ENCODE measurements at places on chromosomes 1 and 21.
A peak's percentile ranks its signal among the peaks of the same experiment; 100 is the strongest.

GRCh38 chr1:109931189-109931731 is 20.6 kb downstream of the CSF1 start:
- DNase-seq: no peak

GRCh38 chr1:147053269-147053668 is 115.1 kb downstream of the NBPF12 start:
- no peak for DNase-seq

GRCh38 chr1:21882721-21883415 is 54.2 kb downstream of the HSPG2 start:
- no peak for DNase-seq

- no peak for DNase-seq
Measured at GRCh38 chr1:209042413-209042812, 541.1 kb upstream of the CAMK1G start.

DNA sequence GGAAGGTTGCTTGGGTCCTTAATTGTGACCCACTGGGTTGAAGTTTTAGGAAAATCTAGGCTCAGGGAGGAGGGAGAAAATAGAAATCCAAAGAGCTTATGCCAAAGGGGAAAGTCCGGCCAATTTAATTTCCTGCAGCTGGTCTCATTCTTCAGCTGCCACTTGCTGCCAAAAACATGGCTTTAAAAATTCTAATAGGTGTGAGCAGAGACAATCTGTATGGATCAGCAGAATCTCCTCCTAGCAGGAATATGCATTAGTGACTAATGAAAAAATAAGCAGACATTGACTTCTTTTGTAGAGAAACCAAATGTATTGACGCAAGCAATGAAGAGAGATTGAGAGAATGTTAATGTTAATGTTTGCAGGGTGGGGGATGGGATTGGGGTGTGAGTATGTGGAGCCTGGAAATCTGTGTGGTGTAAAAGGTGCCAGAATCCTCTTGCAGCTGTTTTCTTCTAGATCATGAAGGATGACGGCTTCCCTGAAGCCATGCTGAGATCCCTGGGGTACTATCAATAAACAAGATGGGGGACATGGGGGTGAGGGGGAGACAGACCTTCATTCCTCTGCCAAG is 35.3 kb downstream of the VWA5B1 start:
- no peak for DNase-seq

GRCh38 chr1:33339413-33339812 is 18.5 kb upstream of the A3GALT2 start:
- DNase-seq: no peak

DNA sequence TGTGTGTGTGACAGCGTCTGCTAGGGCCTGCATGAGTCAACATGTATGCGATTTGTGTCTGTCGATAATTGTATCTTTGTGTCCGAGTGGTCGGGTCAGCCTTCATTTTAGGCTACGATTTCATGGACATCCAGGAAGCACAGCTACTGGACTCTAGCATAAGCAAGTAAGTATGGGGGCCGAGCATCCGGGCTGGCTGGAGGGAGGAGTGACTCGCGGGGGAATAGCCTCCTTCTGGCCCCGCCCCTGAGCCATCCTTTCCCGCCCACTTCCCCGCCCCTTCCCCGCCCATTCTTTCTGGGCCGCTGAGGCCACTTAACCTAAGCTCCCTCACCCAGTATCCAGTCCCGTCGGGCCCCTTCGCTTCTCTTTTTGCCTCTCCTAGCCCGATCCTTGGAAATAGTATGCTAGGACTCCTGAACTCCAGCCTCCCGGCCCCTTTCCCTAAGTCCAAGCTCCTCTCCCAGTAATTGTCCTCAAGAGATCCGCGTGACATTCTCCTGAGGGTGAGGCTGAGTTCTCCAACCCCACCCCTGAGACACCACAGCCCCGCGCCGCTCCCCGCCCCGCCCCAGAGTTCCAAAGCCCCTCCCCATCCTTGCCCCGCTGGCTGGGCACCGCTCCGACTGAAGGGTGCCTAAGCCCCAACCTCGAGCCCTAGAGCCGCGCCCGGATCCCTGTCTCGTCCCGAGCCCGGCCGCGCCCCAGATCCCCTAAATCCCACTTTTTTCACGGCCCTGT is 1.2 kb downstream of the MAP3K6 start:
- peak; percentile 82 for DNase-seq

DNA sequence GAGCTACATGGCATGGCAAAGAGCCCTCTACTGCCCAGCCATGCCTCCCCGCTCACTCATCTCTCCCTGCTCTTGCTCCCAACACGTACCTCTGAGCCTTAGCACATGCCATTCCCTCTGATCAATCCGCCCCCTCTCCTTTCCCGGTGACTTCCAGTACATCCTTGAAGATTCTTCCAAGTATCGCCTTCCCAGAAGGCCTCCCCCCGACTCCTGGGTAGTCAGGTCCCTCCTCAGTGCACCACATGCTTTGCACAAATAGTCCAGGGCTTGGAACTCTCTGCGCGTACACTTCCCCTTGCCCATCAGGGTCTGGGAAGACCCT is 77.0 kb upstream of the IFFO2 start:
- no peak for DNase-seq

DNA sequence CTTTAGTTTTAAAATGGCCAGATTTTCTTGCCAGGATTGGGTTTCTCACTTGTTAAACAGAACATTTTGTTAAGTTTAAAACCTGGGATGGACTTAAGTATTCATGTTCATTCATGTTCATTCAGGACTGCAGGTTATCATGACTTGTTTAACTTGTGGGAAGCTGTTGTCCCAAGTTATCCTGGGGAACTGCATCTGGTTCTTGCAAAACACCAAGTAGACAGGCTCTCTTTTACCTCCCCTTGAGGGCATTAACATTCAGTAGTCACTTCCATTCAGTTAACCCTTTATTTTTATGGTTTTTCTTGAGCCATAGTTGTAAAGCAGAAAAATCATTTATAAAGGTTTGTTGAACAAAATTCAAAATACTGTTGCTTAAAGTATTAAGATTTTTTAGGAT is 8.1 kb downstream of the SOD1 start:
- no peak for DNase-seq

DNA sequence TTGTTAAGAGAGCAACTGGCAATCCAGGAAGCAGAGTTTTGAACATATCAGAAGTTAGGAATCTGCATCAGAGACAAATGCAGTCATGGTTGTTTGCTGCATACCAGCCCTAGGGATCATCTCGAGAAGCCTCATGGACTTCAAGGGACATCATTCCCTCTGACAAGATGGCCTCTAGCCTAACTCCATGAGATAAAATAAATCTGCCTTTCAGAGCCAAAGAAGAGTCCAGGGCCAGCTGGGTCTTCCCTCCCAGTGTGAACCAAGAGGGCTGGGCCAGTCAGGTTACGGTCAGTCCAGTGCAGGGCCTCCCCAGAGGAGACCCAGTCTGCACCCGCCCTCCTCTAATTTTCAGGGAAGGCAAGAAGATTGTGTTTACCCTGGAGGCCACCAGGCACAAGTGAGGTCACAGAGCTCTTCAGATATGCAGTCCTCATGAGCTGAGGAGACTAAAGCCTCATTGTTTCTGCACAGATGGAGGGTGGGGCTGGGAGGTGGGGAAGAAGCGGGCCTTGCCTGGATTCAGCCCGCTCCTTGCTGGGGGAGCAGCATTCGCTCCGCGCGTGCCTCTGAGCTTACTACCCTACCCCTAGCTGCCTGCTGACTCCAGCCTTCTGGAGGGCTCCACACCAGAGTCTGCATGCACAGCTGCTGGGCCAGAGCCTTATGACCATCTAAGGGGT is 52.8 kb downstream of the CAPN2 start:
- DNase-seq: no peak

- no peak for DNase-seq
Measured at GRCh38 chr1:117830222-117830621, 99.2 kb downstream of the GDAP2 start.

GRCh38 chr1:157147906-157148700 is 9.9 kb upstream of the ETV3 start:
- no peak for DNase-seq

DNA sequence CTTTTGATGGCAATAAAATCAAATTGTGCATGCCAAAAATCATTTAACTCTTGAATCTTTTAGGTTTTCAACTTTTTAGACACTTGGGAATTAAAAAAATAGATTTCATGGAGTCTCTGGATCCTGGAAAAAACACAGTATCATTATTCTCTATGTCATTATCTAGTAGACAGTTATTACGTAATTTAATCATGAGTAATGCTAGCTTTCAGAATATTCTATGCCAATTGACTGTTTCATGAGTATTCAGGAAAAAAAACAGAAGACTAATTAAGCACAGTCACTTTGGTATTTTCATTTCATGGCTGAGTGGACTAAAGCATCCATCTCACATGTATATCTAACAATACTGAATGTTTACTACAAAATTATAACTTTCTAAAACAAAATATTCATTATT is 44.0 kb downstream of the ODF2L start:
- DNase-seq: no peak

- DNase-seq: no peak
Measured at GRCh38 chr1:1298861-1299685, 8.7 kb downstream of the ACAP3 start.

DNA sequence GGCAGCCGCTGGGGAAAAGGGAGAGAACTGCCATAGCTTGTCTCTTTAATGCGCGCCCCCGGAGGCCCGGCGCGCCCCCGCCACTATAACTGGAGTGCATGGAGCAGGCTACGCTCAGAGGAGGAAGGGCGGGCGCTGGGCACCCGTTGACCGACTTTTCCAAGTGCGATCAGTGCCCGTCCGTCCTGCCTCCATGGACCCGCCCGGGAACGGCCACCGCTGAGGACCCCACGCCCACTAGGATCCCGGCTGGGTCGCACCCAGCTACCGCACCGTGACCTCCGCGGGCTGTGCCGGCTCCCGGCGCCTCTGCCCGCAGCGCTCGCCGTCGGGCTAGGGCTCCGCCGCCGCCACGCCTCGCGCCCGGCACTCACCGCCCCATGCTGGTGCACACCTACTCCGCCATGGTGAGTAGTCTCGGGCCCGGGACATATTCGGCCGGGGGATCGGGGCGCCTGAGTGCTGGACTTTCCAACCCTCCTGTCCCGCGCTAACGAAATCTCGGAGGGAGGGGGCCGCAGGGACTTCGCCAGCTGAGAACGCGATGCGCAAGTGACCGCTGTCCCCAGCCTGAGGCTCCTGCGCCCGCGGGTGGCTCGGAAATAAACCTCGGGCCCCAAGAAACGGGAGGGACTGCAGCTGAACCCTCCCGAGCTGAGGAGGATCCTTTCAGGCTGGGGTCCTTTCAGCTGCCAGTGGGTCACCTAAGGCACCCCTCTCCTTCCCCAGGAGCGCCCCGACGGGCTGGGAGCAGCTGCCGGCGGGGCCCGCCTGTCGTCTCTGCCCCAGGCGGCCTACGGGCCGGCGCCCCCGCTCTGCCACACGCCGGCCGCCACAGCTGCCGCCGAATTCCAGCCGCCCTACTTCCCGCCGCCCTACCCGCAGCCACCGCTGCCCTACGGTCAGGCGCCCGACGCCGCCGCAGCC is at the start of gene TFAP2E:
Gene TFAP2E, plus strand, starts transcription at position 117 of the 927 bp plus-strand sequence. Its CDS starts 264 bp downstream, at position 381.
- DNase-seq: peak; percentile 31

- DNase-seq: peak; percentile 48
Measured at GRCh38 chr21:34909492-34910292, 139.4 kb downstream of the RUNX1 start.

- no peak for DNase-seq
Measured at GRCh38 chr1:163307479-163308171, 14.1 kb upstream of the NUF2 start.

DNA sequence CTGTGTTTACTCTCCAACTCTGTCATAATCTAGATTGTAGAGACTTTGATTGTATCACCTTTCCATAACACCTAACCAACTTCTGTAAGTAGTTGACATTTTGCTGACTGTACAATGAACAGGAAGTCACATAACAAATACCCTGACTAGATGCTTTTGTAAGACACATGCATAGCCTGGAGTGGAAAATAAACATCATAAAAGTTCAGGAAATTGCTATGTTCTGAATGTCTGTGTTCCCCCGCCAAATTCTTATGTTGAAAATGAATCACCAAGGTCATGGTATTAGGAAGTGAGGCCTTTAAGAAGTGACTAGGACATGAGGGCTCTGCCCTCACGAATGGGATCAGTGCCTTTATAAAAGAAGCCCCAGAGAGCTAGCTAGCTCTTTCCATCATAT is 40.4 kb upstream of the ZSWIM5 start:
- no peak for DNase-seq

- DNase-seq: peak; percentile 22
Measured at GRCh38 chr21:45892156-45892915, 89.2 kb upstream of the COL6A1 start.

DNA sequence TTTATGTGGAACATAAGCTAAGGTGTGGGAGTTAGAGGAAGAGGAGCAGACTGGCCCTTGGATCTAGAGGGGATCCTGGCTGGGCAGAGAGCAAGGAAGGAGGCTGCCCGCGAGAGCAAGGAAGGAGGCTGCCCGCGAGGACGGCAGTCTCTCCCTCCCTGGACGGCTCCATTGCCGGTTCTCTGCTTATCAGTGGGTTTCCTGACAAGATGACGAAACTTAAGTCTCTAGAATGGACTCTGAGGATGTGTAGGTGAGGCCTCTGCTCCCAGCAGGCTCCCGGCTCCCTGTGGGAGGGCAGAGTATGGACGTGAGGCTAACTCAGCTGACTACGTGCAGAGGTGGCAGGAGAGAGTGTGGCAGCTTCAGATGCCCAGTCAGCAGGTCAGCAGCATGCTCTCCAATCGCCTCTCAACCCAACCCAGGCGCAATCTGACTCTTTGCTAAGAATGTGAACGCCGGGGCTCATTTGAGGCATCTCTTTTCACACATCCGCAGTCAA is 6.1 kb downstream of the MYBPHL start:
- no peak for DNase-seq

DNA sequence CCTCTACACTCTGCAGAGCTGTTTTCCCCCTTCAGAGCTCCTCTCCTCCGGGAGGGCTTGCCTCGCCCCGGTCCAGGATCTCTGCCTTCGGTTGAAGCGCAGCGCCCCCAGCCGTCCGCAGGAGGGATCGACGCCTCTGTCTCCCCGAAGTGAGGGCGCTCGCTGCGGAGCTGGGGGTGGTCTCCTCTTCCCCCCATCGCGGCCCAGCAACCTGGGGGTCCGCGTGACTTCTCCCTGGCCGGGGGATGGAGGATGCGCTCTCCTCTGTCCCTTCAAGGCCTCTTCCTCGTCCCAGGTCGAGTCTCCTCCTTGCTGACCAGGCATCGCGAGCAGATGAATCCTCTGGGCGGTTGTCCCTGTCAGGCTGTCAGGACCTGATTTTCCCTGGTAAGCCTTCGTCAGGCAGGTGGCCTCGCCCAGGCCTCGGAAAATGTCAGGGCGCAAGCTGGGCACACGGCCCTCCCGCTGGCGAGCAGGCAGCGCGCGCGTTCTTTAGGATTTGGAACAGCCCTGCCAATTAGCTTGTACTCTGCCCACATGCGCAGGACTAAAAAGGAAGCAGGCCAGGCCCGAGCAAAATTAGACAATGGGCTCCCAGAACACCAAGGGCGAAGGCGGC is 90.5 kb downstream of the EDEM3 start:
- peak; percentile 50 for DNase-seq

GRCh38 chr1:18109756-18110597 is 2.4 kb downstream of the IGSF21 start:
- DNase-seq: no peak
